ENCODE measurements at places on chromosomes 2 and 18. TPM values are rescaled to one million over a fixed set of nuclear protein-coding genes. Genes with fewer than 3 reads are reported as not detected.

Gene AAK1
- total RNA-seq, result 11.4 TPM

Gene SLC11A1
- total RNA-seq, result 0.15 TPM

Gene FNDC4
- 5.3 TPM for total RNA-seq

Gene ALPP
- total RNA-seq, result 0.75 TPM

Gene IKZF2
- 0.29 TPM for total RNA-seq

Gene KCNG2
- not detected for total RNA-seq

Gene TTL
- 41.4 TPM for total RNA-seq

Gene SERPINB13
- total RNA-seq, result not detected

Gene C2orf80
- total RNA-seq, result not detected

Gene AGXT
- not detected for total RNA-seq

Gene SCG2
- total RNA-seq, result 0.88 TPM

Gene GKN1
- total RNA-seq, result 0.83 TPM

Gene SKA1
- 12.0 TPM for total RNA-seq

Gene CHST9
- total RNA-seq, result 0.02 TPM

Gene GREB1L
- total RNA-seq, result 1.4 TPM

Gene LCT
- total RNA-seq, result 0.03 TPM

Gene MC2R
- total RNA-seq, result not detected

All from A549 treated with CORT108297 at 1 μM for 4 hours (cell line).